ENCODE measurements at places on chromosomes 13 and 19.

- no peak for DNase-seq
Measured at GRCh38 chr13:30371649-30372265, 50.5 kb upstream of the UBE2L5 start.

DNA sequence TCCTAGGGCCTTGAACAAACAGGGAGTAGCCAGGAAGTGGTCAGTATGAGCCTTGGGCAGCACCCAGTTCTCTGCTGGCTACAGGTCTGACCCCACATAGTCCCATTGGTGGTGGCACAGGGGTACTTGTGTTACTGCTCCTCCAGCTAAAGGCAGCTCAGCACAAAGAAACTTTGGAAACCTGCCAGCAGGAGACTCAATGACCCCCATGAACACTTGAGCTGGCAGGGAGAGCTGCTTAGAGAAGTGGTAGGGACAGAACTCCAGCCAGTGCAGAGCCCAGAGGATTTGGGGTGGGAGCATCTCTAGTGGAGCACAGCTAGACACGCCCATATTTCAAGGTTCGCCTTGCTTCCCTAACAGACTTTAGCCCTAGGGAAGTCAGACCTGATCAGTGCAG is 10.4 kb upstream of the ZNF586 start:
- DNase-seq: no peak

DNA sequence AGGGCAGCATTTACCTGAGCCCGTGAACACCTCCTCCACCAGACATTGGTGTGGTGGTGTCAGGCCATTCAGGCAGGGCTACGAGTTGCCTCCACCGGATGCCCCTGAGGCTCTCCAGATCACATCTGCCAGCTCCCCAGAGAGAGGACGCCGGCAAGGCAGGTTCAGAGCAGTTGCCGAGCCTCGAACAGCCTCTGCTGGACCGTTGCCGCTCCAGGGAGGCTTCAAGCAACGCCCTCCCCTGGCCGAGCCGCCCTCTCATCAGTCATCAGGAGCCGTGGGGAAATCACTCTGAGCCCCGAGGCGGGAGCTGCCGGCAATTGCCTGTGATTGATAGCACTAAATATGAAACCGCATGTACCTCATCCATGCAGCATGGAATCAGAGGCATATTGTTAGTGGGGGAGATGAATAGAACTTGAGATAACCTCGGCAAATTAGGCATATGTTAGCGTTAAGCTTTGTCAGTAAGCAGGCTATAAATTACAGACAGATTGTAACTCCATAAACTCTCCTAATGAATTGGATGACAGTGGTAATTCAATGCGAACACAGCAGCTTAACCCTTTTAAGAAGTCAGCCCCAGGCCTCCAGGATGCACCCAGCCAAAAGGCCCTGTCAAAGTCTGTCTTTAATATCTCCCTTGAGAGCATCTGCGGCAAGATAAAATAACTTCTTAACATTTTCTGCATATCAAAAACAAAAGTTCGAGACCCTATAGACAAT is 29.8 kb upstream of the SPACA7 start:
- DNase-seq: peak; percentile 60

GRCh38 chr19:33296488-33296971 is 5.8 kb downstream of the CEBPA start:
- DNase-seq: no peak

GRCh38 chr13:110345266-110345665 is 38.2 kb downstream of the COL4A2 start:
- no peak for DNase-seq

GRCh38 chr13:98942997-98943396 is 34.9 kb downstream of the DOCK9 start:
- no peak for DNase-seq

DNA sequence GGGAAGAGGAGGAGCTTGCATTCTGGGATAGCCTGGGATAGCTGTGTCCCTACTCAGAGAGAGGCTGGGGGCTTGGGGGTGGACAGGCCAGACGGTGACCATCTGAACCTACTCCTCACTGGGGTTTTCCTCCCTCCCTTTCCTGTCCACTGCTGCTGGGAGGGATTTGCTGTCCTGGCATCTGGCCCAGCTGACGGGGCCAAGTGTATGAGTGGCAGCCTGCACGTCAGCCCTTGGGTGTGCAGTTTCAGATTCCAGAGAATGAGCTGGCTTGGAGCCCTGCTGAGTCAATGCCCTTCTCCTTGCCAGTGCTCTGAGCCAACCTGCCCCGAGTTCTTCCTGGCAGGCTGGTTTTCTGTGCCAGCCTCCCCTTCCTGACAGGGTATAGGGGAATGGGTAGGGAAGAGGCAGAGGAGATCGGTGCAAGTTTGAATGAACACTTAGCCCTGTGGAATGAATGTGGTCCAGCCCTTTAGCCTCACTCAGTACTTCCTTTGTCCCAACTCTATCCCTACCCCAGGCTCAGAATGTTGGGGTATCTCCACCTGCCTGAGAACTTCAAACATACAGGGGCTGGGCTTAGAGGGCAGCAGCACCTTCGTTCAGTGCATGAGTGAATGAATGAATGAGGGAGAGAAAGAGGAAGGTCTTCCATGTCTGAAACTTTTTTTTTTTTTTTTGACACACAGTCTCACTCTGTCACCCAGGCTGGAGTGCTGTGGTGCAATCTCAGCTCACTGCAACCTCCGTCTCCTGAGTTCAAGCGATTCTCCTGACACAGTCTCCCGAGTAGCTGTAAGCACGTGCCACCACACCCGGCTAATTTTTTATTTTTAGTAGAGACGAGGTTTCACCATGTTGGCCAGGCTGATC is 1.8 kb upstream of the ANGPTL4 start:
- DNase-seq: no peak

- DNase-seq: peak; percentile 63
Measured at GRCh38 chr13:27171827-27172494, 350 bp upstream of the USP12 start.

DNA sequence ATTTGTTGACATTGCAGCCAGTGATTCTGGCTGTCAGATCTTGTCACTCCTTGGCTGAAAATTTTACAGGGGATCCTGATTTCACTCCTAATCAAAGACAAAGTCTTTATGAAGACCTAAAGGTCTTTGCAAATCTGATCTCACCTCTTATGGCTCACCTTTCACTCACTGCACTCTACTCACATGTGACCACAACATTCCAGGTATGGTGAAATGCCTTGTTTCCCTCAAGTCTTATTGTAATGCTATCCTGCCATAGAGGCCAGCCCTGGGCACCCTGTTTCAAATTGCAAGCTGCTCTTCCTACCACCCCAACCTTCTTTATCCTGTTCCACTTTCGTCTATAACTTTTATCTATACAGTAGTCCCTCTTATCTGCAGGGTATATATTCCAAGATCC is 200.1 kb downstream of the NDFIP2 start:
- DNase-seq: no peak

GRCh38 chr13:32887617-32888016 is 128.6 kb upstream of the KL start:
- DNase-seq: no peak

- no peak for DNase-seq
Measured at GRCh38 chr19:16301999-16302694, 22.5 kb upstream of the KLF2 start.

DNA sequence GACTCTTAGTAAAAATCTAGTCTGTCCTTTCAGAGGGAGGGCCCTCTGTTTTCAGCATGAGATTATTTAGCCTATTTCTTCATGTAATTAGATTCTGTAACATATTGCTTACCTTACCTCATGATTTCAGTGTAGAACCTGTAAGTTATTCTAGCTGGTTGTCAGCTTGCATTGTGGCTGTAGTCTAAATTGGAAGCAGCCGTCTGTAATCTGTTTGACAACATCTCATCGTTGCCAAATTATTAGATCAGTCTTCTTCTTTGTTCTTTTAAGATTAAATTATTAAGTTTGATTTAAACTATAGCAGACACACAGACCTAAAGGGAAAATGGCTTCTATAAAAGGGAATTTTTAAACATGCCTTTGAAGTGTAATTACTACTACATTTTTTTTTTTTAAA is 34.8 kb downstream of the SLAIN1 start:
- DNase-seq: no peak

DNA sequence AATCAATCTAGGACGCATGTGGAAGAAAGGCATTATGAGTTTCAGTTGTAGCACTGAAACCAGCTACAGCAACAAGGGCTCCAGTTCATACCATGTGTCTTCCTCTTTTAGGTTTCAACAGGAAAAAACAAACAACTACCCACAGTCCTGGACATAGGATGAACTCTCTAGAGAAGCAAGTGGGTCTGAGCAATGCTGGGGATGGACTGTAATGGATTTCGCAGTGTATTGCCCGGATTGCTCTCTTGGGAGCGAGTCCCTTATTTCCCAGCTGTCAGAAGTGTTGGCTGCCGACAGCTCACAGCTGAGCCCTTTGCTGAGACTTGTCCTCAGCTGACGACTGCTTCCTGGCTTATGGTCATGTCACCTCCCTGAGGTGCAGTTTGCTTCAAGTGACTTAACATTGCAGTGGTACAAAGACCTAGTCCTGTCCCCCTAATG is 12.1 kb upstream of the MYCBP2 start:
- DNase-seq: no peak

GRCh38 chr13:67438465-67438864 is 208.3 kb upstream of the PCDH9 start:
- no peak for DNase-seq

- no peak for DNase-seq
Measured at GRCh38 chr19:3025549-3025886, 3.6 kb downstream of the TLE2 start.

GRCh38 chr19:19459707-19460251 is 54.3 kb downstream of the GATAD2A start:
- no peak for DNase-seq

GRCh38 chr13:110653851-110654250 is 38.5 kb downstream of the NAXD start:
- DNase-seq: no peak

- DNase-seq: no peak
Measured at GRCh38 chr13:51246418-51247277, 24.4 kb downstream of the FAM124A start.

DNA sequence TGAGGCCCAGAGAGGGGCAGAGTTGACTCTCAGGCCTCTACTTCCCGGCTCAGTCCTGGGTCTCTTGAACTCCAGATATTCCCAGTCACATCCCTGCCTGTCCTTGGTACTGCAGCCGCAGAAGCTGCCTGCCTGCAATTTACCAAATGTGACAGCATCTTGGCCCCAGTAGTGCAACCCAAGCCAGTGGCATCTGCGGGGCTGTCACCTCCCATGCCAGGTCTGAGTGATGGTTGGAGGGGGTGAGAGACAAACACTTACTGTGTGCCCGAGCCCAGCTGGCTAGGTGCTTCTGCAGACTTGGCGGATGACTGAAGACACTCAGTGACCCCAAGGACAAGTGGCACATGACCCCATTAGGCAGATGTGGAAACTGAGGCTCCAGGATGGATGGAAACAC is 18.4 kb downstream of the ZNRF4 start:
- no peak for DNase-seq

DNA sequence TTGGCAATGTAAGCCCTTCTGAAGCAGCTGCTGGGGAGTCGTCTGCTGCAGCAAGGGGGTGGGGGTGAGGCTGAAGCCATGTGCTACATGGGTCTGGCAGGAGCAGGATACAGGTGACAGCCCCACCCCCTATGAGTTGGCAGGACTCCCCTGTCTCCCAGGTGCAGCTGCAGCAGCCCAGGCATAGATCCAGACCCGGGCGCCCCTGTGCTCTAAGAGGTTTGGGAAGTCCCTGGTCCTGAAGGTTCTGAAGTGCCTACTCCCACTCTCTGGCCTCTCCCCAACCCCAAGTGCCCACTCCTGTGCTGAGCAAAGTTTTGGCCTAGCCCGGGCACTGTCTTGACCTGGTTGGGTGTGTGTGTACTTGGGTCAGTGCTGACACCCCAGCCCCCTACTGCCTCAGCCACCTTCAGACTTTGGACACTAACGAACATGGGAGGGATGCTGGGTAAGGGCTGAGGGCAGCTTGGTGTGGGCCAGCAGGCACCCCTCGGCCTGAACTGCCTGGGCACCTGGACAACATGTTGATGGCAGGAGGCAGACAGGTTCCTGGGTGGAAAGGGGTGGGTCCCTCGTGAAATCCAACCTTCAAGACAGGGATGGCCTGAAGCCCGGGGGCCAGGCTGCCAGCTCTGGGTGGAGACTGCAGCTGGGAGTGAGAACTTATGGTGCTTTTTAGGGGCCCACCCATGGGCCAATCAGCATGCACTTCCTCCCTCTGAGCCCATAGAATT is 54.1 kb upstream of the SLITRK6 start:
- no peak for DNase-seq

- DNase-seq: no peak
Measured at GRCh38 chr19:11252665-11253355, 9.5 kb downstream of the DOCK6 start.

GRCh38 chr13:24863748-24864540 is 100.0 kb downstream of the RNF17 start:
- no peak for DNase-seq

- no peak for DNase-seq
Measured at GRCh38 chr19:18392417-18392816, 5.0 kb downstream of the LRRC25 start.

DNA sequence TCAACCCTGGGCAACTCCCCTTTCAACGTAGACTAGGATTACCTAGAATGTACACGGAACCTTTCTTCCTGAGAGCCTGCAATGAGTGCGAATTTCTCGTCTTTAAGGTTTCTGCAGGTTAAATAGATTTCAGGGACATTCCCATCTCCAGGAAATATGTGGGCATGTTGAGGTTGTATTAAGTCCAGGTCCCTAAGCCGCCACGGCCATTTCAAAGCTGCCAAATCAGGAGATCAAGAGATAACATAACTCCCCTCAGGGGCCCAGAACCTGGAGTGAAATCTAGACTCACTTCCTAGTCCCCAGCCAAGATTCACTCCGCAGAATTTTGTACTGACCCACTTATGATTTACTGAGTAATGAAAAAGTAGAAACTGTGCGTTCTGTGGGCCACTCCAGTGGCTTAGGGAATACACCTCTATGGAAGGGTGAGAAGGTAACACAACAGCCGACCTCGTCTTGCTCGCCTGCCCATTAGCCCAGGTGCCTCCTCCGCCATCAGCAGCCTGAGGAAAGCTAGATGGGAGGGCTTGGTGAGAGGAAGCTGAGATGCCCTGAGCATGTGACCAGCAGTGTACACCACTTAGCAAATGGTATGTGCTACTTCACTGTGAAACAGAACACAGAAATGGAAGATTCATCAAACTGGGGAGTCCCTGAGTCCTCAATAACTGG is 98.5 kb upstream of the SOX1 start:
- no peak for DNase-seq

GRCh38 chr19:46603195-46603637 is 2.1 kb downstream of the CALM3 start:
- DNase-seq: no peak

DNA sequence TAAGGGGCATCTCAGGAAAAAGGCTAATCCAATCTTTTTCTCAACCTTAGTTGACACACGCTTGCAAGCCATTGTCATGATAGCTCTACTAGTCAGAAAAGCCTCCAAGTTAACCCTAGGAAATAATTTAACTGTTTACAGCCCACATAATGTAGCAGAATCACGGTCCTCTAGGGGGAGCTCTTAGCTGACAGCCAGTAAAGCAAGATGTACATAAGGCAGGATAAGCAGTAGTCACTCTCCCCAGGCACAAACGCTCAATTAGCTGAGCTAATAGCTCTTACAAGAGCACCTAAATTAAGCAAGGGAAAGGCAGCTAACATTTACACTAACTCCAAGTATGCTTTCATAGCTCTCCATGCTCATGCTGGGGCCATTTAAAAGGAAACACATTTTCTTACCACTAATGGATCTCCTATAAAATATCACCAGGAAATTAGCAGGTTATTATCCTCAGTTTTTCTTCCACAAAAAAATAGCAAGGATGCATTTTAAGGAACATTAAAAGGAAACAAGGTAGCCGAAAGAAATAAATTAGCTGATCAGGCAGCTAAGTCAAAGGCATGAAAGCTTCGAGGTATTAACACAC is 33.7 kb upstream of the ZSCAN5A start:
- DNase-seq: no peak

- DNase-seq: no peak
Measured at GRCh38 chr13:94313321-94313910, 166.1 kb downstream of the DCT start.
